Heart left ventricle (tissue), 16 donors: ENCODE measurements at places on chromosomes 3 and 15. TPM values are rescaled to one million over a fixed set of nuclear protein-coding genes. Genes with fewer than 3 reads are reported as not detected.

The FOXL2 gene
- total RNA-seq, result not detected

DNA sequence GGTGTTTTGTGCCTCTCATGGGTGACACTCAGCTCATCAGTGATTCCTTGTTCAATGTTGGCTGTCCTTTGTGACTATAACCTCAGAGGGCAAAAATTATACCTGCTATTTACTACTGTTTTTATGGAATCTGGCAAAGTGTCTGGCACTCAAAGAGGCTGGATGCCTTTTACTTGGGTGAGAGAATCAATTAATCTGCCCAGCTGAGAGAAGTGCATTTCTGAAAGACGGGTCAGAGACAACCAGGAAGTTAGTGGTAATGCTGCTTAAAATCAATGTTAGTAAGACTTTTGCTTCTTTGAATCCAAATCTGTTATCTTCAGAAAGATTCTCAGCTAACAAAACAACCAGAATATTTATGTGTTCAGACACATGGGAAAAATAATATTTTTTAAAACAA is 436.2 kb upstream of the SUCLG2 start:
- H3K4me1 ChIP-seq, result no peaks in the 10 kb centered on the region
- H3K27me3 ChIP-seq, result no peaks in the 10 kb centered on the region
- H3K36me3 ChIP-seq, result no peaks in the 10 kb centered on the region
- no peak overlapping the region for H3K27ac ChIP-seq

DNA sequence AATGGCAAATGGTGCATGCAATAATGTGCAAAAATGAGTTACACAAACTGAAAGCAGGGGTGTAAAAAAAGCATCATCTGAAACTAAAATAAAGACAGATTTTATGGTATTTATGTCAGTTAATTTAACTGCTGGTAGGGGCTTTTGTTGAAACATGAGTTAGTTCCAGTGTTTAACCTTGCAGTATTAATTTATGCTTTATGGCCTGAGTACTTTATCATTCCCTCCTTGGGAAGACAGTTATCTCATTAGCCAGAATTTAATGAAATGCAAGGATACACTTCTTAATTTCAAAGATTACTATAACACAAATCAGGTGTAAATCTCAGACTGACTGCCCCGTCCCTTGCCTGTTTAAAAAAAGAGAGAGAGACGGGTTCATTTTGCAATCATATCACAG is 240.1 kb upstream of the MEIS2 start:
- DNase-seq, result no peak
- no peaks in the 10 kb centered on the region for H3K4me1 ChIP-seq
- no peaks in the 10 kb centered on the region for H3K27me3 ChIP-seq
- no peaks in the 10 kb centered on the region for H3K36me3 ChIP-seq
- H3K27ac ChIP-seq, result no peak overlapping the region
- no peak overlapping the region for H3K4me3 ChIP-seq

DNA sequence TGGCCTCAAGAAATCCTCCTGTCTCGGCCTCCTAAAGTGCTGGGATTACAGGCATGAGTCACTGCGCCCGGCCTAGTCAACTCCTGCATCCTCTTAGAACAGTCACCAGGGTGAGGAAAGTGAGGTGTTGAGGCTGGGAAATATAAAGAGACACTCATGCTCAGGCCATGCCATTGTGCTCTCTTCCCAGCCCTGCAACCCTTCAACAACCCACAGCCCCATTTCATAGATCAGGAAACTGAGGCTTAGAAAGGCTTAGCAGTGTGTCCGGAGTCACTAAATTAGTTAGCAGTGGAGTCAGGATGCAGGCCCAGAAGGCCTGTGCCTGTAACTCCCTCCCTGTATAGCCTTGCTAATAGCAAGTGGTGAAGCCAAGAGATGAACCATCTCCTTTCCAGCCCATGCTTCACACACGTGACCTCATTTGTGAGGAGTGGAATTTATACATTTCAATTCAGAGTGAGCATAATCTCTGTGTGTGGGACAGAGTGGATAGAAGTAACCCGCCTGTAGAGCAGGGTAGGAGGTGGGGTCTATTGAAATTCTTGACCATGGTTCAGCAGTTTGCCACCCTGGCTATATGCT is 51.7 kb upstream of the USP3 start:
- no peaks in the 10 kb centered on the region for H3K36me3 ChIP-seq
- no peak overlapping the region for H3K4me3 ChIP-seq
- no peaks in the 10 kb centered on the region for H3K27me3 ChIP-seq
- H3K27ac ChIP-seq, result no peak overlapping the region
- H3K4me1 ChIP-seq, result no peaks in the 10 kb centered on the region

DNA sequence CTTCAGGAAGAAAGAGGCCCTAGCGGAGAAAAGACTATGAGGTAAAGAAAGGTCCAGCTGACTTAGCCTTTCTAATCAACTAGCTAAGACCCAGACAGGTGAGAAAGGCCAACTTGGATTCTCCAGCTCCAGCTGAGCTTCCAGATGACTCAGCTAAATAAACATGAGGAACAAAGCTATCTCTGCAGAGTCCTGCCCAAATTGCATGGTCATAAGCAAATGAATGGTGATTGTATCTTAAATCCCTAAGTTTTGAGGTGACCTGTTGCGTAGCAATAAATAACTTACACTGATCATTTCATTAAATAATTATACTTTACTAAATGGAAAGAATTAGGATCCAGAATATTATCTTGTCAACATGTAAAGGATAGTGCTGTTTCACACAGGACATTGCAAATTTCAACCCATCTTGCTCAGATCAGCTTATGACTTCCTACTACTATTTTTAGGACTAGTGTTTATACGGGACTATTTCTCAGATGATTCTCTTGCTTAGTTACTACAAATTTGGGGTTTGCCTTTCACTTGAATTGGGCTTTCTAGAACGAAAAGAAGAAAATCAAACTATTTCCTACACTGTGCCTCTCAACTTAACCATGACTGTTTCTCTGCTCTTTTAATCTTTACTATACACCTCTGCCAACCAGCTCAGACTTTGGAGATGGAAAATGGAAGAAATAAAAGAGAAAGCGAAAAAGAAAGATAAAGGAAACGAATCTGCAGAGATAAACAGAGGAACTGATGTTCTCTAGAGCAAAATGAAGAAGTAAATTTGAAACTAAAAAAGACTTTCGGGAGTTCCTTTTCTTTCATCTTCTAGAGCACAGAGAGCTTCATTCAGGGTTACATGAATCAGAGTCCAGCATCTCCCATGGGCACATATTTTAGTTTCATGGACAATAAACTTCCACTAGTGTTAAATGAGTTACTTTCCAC is 6.6 kb upstream of the ADGRG7 start:
- DNase-seq, result no peak
- no peaks in the 10 kb centered on the region for H3K4me1 ChIP-seq
- H3K36me3 ChIP-seq, result no peaks in the 10 kb centered on the region
- no peak overlapping the region for H3K4me3 ChIP-seq
